ENCODE measurements at places on chromosomes 16 and 17. TPM values are rescaled to one million over a fixed set of nuclear protein-coding genes. Genes with fewer than 3 reads are reported as not detected.

CCL7 gene
- total RNA-seq = not detected

OR1F1 gene
- total RNA-seq = not detected

DGKE gene
- 26.7 TPM for total RNA-seq

ADAMTS18 gene
- not detected for total RNA-seq

SLC5A2 gene
- not detected for total RNA-seq

DNA sequence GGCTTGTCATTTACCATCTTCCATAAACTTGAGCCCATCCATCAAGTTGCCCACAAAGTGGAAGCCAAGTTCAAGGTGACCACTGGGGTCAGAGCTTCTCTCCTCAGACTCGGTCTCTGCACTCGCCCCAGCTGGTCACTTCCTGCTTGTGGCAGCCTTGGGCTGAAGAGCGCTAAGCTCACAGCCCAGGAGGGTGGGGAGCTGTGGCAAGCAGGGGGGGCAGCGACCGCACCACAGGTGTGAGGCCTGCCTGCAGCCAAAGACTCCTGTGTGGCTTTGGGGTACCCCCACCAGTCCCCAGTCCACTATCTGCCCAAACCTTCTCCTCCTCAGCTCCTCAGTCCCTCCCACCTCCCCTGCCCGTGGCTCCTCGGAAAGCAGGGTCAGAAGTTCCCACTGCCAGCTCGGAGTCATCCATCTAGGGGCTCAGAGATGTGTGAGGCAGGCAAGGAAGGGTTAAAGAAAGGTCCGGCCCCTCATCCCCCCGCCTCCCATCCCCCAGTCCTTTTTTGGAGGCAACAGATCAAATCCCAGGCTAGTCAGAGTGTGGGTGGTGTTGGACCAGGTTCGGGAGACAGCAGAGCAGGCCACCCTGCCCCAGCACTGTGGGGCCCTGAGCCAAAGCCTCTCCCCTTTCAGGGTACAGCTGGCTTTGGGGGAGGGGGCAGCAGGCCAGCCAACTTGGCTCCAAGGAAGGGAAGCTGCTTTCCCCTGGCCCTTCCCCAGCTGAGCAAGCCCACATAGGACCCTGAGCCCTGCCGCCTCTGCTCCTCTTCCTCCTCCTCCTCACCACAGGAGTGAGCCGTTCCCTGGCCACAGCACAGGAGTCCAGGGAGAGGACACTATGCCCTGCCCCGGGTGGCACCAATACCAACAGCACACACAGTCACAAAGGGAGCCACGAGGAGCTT lies 3.2 kb downstream of the CSF3 start:
- no peaks in the 10 kb centered on the region for H3K27me3 ChIP-seq
- H3K27ac ChIP-seq = no peak overlapping the region
- no peak for DNase-seq

- H3K4me3 ChIP-seq = no peak overlapping the region
- no peak overlapping the region for H3K27ac ChIP-seq
- H3K4me1 ChIP-seq = no peaks in the 10 kb centered on the region
- DNase-seq = no peak
Measured at GRCh38 chr16:76197900-76198299, 79.3 kb upstream of the CNTNAP4 start.

GRCh38 chr16:60110531-60110930 lies 1376.4 kb upstream of the GOT2 start:
- H3K27ac ChIP-seq = no peak overlapping the region
- H3K4me1 ChIP-seq = no peaks in the 10 kb centered on the region
- no peaks in the 10 kb centered on the region for H3K27me3 ChIP-seq
- no peaks in the 10 kb centered on the region for H3K36me3 ChIP-seq
- no peak overlapping the region for H3K4me3 ChIP-seq

DNA sequence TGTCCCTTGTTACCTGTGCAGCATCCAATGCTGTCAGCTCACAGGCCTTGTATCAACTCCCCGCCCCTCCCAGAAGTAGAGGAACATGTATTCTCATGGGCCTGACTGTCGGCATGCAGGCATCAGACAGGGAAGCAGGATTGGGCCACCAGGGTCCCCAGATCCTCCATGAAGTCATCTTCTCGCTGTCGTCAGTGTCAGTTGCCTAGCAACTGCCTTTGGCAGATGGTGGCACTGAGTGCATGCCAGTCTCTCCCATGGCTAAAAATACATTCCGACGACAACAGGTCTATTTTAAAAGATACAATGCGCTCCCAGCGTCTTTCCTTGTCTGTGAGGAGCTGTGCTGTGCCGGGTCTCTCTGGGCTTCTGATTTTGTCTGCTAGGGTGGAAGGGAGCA lies 36.8 kb upstream of the CES5A start:
- H3K27me3 ChIP-seq = no peaks in the 10 kb centered on the region
- no peak overlapping the region for H3K4me3 ChIP-seq
- H3K27ac ChIP-seq = no peak overlapping the region
- H3K4me1 ChIP-seq = no peaks in the 10 kb centered on the region
- no peak for DNase-seq

DNA sequence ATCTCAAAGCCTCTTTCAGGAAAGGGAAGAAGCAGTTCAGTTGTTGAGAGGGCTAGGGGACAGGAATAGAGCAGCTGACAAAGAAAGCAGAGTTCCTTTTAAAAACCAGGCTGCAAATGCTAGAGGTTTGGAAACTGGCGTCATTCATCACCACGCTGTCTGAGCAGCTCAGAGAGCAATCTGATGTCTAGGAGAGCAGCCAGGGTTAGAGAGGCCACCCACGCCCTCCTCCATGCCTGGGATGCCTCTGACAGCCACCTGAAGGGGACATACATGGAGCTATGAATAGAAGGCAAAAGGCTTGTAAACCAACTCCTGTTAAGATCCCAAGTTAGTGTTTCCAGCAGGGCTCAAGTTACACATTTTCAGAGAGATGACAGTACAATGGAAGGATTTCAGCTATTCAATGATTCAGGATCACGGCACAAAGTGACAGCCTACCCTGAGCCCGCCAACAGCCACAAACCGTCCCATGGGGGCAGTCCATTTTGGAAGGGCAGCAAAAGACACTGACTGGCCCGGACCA lies 12.4 kb downstream of the RAB5C start:
- H3K27me3 ChIP-seq = no peaks in the 10 kb centered on the region
- no peak for DNase-seq
- H3K36me3 ChIP-seq = peaks cover 11% of the 10 kb centered on the region
- H3K4me1 ChIP-seq = peaks cover 5% of the 10 kb centered on the region
- H3K27ac ChIP-seq = no peak overlapping the region
- H3K4me3 ChIP-seq = no peak overlapping the region

- no peaks in the 10 kb centered on the region for H3K27me3 ChIP-seq
- H3K36me3 ChIP-seq = no peaks in the 10 kb centered on the region
- no peak overlapping the region for H3K4me3 ChIP-seq
- no peak overlapping the region for H3K27ac ChIP-seq
Measured at GRCh38 chr16:50621452-50621792, 59.7 kb downstream of the SNX20 start.

DNA sequence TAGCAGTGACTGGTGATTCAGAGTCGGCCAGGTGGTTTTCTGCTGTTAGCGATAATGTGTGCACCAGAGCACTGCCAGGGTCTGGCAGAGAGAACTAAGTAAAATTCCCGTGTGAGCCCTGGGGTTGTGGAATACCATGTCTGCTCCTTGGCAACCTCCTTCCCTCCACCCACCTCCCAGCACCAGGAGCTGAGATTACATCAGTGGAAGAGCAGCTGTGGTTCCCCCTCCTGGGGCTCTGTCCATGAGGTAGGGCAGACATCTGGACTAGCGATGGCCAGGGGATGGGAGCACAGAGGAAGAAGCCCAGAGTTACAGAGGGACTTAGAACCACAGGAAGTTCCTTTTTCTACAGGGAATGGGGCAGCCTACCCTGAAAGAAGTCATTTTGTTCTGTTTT lies 15.8 kb downstream of the CLEC10A start:
- no peaks in the 10 kb centered on the region for H3K4me1 ChIP-seq
- H3K27ac ChIP-seq = no peak overlapping the region
- H3K4me3 ChIP-seq = no peak overlapping the region
- no peaks in the 10 kb centered on the region for H3K36me3 ChIP-seq

GRCh38 chr16:3084969-3085670 lies 14.0 kb downstream of the ZSCAN10 start:
- H3K4me3 ChIP-seq = no peak overlapping the region
- H3K27me3 ChIP-seq = no peaks in the 10 kb centered on the region
- DNase-seq = no peak
- H3K27ac ChIP-seq = no peak overlapping the region
- H3K4me1 ChIP-seq = peaks cover 30% of the 10 kb centered on the region

GRCh38 chr16:87199379-87199778 lies 117.8 kb downstream of the C16orf95 start:
- no peaks in the 10 kb centered on the region for H3K36me3 ChIP-seq
- H3K27ac ChIP-seq = no peak overlapping the region
- no peaks in the 10 kb centered on the region for H3K27me3 ChIP-seq
- no peaks in the 10 kb centered on the region for H3K4me1 ChIP-seq

DNA sequence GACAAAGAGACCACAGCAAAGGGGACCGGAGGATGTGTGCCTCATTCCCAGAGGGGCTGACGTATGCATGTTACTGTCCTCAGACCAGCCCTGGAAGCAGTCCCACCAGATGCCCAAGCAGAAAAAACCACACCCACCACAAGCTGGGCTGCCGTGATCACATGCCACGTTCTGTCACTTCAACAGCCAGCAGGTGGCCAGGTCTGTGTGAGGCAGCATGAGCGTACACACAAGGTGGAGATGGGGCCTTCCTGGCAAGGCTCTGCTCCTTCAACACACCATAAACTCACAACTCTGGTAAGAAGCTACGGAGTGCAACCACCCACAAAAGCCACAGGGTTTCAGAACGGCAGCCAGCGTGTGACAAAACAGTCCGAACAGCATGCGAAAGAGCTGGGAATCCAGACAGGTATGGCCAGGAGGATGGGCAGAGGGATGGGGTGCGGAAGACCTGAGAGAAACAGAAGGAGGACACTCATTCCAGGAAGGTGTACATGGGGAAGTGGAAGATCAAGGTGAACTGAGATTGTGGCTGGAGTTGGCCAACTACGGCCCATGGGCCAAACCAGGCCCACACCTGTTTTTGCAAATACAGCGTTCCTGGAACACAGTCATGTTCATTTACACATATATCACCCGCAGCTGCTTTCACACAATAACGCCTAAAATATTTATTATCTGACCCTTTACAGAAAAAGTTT lies 27.9 kb downstream of the MBTPS1 start:
- peaks cover 59% of the 10 kb centered on the region for H3K36me3 ChIP-seq
- H3K27ac ChIP-seq = no peak overlapping the region
- DNase-seq = peak; percentile 64
- H3K27me3 ChIP-seq = no peaks in the 10 kb centered on the region
- H3K4me1 ChIP-seq = peaks cover 22% of the 10 kb centered on the region

DNA sequence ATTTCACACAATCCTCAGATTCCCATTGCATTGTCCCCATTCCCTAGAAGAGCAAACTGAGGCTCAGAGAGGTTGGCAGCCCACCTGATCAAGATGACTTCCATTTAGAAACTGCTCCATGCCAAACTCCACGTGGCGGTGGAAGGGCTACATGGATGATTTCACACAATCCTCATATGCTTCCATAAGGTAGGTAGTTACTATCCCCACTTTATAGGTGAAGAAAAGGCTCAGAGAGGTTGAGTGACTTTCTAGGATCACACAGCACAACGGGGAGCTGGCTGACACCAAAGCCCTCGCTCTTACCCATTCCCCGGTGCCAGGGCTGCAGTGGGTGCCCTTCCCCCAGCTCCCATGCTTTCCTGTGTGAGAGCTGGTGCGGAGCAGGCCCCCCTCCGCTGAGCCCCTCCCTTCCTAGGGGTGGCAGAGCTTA lies 9.7 kb upstream of the GINS2 start:
- H3K4me3 ChIP-seq = no peak overlapping the region
- H3K36me3 ChIP-seq = no peaks in the 10 kb centered on the region
- H3K4me1 ChIP-seq = no peaks in the 10 kb centered on the region
- H3K27me3 ChIP-seq = peaks cover 3% of the 10 kb centered on the region

DNA sequence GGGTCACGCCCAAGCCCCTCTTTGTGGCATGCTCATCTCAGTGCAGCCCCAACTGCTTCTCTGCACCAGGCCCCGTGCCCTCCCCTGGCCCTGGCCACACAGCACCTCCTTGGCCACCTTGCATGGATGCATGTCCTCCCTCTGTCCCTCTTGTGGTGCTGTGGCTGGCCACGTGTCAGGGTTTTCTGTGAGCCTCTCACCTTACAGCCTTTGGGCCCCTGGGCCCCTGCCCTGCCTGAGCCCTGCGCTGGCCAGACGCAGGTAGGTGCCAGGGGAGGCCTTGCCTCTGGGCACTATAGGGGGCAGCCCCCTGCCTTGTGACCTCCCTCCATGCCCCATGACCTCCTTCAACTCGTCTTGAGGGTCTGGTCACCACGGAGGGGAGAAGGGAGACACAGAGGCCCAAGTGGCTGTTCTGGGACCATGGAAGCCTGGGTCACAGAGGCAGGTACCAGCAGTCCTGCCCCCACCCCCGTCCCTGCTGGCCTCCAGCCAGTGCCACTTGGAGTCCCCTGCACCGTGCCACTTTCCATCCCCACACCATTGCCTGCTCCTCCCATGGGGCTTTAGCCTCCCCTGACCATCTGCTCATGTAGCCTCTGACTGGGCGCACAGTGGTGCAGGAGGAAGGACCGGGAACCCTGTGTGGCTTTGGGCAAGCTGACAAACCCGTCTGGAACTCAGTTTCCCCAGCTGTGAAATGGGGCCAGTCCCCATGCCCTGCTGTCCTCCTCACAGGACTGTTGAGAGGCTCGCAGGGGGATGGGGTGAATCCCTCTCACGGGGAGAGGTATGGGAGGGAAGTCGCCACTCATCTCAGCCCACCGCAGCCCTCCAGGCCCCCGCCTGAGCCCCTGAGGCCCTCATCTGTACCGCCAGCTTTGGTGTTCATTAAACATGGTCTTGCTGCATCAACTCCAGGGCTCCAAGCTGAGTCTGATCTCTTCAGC lies 11.5 kb upstream of the ATP6V0C start:
- no peak overlapping the region for H3K27ac ChIP-seq
- DNase-seq = no peak
- no peaks in the 10 kb centered on the region for H3K27me3 ChIP-seq
- peaks cover 8% of the 10 kb centered on the region for H3K4me1 ChIP-seq
- H3K36me3 ChIP-seq = no peaks in the 10 kb centered on the region

- no peaks in the 10 kb centered on the region for H3K36me3 ChIP-seq
- no peaks in the 10 kb centered on the region for H3K27me3 ChIP-seq
- H3K4me1 ChIP-seq = peaks cover 34% of the 10 kb centered on the region
- DNase-seq = no peak
- peak overlapping the region; percentile 77 for H3K4me3 ChIP-seq
Measured at GRCh38 chr17:63549289-63549945, 860 bp upstream of the DCAF7 start.

GRCh38 chr16:8850279-8850885 lies 18.4 kb downstream of the CARHSP1 start:
- no peaks in the 10 kb centered on the region for H3K4me1 ChIP-seq
- DNase-seq = no peak
- no peaks in the 10 kb centered on the region for H3K27me3 ChIP-seq
- H3K36me3 ChIP-seq = no peaks in the 10 kb centered on the region

- no peaks in the 10 kb centered on the region for H3K4me1 ChIP-seq
- no peak overlapping the region for H3K4me3 ChIP-seq
- no peaks in the 10 kb centered on the region for H3K36me3 ChIP-seq
Measured at GRCh38 chr17:69402052-69402451, 12.4 kb upstream of the MAP2K6 start.

All from CD8-positive, alpha-beta memory T cell (primary cell).